Colonic mucosa (tissue), 4 donors: ENCODE measurements at places on chromosomes 13 and 19.

GRCh38 chr13:73321043-73321442 is 262.2 kb downstream of the KLF5 start:
- DNase-seq, result no peak

- DNase-seq, result no peak
Measured at GRCh38 chr19:46631481-46631880, 4.5 kb downstream of the GNG8 start.

- peak; percentile 97 for DNase-seq
Measured at GRCh38 chr19:44954649-44955504, at the start of gene CLPTM1. TSS of gene CLPTM1 (plus strand) at chr19:44955380. CDS start at chr19:44955396, 16 bp downstream.

GRCh38 chr13:90401150-90401549 is 946.3 kb upstream of the MIR17HG start:
- no peak for DNase-seq

DNA sequence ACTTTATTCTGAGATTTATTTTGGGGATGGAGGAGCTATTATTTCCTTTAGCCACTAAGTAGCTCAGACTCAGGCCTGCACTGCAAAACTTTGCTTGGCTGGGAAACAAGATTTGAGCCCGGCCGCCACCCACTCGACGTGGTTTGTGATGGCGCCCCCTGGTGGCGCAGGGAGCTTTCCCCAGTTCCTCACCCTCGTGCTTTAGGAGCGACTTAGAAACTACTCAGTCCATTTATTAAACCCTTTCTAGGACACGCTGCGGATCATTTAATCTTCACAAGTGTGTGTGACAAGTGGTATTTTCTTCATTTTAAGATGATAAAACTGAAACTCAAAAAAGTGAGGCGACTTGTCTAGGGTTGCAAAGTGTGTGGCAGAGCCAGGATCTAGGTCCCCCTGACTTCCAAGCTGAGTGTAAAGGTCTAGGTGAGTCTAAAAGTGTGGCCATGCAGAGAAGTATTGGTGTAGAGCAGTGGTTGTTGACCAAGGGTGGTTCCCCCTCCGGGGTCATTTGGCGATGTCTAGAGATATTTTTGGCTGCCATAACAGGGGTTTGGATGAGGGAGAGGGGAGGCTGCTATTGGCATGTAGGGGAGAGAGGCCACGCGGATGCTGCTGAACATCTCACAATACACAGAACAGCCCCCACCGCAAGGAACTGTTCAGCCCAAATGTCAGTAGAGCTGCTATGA is 2.2 kb downstream of the CXCL17 start:
- DNase-seq, result peak; percentile 84

DNA sequence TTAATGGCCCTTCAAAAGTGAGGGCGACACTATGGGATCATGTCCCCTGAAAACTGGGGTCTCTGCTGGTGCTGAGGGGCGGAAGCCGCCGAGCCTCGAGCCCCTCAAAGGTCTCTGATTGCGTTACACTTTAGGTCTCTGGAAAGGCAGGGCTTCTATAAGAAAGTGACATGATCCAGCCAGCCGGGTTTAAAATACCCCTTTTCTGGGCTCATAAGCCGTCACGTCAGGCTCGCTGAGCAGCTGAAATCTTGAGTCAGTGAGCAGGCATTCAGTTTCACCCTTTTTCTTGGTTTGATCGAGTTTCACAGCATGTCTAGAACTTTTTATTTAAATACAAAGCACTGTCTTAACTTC is 600 bp upstream of the HMGB1 start:
- DNase-seq, result no peak

DNA sequence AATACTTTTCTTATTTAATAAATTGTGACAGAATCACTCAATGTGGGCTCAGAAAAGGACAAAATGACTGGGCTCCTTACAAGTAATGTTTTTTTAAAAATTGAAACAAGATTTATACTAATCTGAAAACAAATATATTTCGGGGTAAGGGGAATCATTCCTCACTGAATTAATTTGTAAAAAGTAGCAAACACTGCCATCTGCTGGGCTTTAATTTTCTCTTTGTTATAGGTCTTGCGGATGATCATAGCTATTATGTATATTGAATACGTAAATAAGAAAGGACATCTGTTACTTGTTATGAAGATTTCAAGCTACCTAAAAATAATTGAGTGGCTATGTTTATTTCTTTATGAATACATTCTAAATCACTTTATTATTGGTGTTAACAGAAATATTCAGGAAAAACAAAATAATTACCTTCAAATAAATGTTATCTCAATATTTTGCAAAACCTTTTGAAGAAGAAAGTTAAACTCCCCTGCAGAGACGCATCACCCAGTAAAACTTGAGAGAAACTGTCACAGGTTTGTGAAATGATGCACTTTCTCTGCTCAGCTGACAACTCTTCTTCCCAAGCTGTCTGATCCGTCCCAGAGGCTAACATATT is 17.8 kb upstream of the ENOX1 start:
- DNase-seq, result peak; percentile 24

- DNase-seq, result no peak
Measured at GRCh38 chr13:25131881-25132420, 36.0 kb downstream of the PABPC3 start.

DNA sequence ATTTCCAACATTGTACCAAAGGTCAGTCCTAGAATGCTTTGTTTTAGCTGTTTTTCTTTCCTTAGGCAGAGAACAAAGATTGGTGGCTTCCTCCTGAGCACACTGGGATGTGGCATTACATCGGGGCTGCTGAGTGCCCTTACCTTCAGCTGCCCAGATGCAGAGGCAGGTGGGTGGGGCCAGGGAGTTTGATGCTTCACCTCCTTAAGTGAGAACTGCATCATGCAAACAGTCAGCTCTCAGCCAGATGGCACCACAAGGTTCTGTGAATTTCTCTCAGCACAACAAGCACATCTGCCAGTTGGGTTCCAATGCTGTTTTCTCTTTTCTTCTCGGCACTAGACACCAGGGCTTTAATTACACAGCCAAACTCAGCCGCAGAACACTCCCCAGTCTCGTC is 87.4 kb upstream of the UBL3 start:
- no peak for DNase-seq

GRCh38 chr13:95267662-95268342 is 33.4 kb downstream of the ABCC4 start:
- peak; percentile 36 for DNase-seq

- DNase-seq, result no peak
Measured at GRCh38 chr13:98393873-98394272, 183.0 kb downstream of the STK24 start.

DNA sequence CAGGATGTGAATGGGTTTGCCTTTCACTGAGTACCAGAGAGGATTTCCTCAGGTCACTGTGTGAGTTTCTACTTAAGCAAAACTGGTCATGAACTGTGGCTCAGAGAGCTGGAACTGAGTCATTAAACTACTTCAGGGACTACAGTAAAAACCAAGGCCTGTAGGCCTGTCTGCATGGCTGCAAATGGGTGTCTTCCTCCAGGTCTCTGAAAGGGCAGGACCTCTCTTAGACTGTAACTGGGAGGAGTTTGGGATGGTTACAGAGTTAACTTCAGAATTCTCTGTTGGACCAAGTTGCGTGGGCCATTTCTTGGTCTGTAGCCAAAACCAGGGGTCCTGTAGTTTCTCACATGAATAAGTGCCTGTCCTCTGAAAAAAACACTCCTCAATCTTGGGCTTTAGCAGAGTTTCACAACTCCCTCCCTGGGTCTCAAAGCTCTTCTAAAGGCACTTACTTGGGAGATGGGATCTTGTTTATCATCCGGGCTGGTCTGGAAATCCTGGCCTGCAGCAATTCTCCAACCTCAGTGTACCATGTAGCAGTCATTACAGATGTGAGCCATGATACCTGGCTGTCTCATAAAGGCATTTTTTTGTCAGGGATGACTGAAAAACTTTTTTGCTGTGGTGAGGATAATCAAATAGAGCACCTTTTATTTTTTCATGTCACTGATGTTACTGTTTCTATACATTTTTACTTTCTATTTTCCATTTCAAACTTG is 19.7 kb downstream of the ZNF714 start:
- DNase-seq, result no peak

DNA sequence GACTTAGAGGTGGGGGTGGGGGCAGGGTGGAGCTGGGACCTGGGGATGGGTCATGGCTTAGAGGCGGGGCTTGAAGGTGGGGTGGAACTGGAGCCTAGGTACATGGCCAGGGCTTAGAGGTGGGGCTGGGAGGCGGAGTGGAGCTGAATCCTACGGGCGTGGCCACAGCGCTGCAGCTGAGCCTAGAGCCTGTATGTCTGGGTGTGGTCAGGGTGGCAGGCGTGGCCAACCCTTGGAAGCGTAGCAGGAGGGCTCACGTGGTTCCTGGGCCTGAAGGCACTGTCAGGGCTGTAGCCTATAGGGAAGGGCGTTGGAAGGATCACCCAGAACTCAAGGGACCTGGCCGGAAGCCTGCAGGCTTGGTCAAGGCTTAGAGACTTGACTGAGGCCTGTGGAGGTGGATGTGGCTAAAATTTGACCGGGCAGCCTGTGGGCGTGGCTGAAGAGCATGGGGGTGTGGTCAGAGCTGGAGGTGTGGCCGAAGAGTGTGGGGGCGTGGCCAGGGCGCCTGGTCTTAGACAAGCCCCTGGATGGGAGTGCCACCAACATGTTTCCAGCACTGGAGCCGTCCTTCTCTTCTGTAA is 24.3 kb downstream of the COLGALT1 start:
- peak; percentile 82 for DNase-seq

DNA sequence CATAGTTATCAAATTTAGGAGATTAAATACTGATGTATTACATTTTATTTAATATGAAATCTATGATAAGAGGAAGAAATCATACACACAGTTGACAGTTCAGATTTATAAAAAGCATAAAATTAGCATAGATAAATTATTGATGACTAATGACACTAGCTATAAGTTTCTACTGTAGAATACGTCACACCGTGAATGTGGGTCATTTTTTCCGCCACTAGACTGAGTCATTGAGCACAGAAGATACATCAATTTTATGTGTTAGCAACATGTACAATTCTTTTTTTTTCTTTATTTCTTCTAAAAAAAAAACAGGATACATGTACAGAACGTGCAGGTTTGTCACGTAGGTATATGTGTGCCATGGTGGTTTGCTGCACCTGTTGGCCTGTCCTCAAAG is 22.2 kb downstream of the AP2S1 start:
- no peak for DNase-seq

DNA sequence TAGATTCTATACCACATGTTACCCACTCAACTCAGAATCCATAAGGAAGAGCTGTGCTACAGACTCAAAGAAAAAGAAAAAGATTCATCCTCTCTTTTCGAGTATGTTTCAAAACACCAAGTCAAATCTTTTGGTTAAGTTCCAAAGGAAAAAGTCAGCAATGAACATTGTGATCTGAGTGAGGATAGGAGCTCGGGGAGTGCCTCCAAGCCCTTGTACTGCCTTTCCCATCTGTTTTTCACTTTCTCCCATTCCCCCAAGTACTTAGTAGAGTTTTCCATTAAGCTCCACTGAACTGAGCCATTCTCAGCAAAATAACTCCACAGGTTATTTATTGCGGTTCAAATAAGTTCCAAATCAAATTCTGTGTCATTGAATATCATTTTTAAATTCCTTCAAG is 47.7 kb upstream of the MAB21L1 start:
- DNase-seq, result no peak

DNA sequence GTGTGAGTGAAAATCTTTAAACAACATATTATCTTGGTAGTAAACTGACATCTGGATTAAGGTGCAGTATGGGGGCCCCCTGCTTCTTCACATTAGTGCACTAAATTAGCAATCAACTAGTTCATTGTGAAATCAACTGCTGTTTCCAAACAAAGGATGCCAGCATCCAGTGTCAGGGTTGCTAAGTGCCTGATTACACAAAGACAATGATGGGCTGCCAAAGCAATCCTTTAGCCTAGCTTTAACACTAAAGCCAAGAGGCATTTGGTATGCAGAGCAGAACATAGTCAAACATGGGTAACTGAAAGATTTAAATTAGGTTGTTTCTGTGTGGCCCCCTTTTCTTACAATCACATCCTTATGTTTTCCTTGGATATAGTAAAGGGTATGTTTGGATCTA is 543.1 kb upstream of the SLITRK5 start:
- no peak for DNase-seq

DNA sequence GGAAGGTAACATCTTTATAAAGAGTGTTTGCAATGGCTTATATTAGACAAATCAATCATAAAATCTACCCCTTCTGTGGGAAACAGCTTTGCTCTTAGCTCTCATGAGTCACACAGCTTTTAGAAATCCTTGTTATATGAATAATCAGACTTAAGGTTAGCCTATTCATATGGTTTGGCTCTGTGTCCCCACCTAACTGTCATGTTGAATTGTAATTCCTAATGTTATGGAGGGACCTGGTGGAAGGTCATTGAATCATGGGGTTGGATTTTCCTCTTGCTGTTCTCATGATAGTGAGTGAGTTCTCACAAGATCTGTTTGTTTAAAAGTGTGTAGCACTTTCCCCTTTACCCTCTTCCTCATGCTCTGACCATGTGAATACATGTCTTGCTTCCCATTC is 704.2 kb upstream of the KLHL1 start:
- DNase-seq, result no peak

DNA sequence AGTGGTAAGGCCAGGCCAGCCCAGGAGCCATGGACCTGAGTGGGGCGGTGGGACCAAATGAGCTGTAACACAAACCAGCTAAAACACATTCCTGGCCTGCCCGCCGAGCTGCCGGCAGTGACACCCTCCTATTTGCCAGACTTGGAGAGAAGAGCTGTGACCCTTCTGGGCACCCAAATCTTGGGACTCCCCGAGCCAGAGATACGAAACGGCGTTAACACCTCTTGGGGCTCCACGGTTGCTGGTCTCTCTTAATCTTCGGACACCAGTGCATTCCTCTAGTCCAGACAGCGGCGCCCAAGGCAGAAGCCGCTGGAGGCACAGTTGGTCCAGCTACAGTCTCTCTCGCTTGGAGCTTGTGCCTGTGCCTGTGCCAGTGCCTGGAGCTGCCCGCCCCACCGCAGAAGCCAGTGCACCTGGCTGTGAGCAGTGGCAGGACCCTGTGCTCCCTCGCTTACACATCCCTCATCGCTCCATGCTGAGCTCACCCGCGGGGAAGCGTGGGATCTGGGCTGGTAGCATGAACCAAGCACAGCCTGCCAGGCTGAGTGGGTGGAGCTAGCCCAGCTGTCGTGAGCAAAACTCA is 147.2 kb upstream of the KLHL1 start:
- no peak for DNase-seq

- DNase-seq, result no peak
Measured at GRCh38 chr13:114004420-114005205, 30.7 kb upstream of the C13orf46 start.

GRCh38 chr19:4654437-4655361 is 15.4 kb downstream of the TNFAIP8L1 start:
- DNase-seq, result no peak
